ENCODE measurements at places on chromosomes 11 and 22. TPM values are rescaled to one million over a fixed set of nuclear protein-coding genes. Genes with fewer than 3 reads are reported as not detected.

DNA sequence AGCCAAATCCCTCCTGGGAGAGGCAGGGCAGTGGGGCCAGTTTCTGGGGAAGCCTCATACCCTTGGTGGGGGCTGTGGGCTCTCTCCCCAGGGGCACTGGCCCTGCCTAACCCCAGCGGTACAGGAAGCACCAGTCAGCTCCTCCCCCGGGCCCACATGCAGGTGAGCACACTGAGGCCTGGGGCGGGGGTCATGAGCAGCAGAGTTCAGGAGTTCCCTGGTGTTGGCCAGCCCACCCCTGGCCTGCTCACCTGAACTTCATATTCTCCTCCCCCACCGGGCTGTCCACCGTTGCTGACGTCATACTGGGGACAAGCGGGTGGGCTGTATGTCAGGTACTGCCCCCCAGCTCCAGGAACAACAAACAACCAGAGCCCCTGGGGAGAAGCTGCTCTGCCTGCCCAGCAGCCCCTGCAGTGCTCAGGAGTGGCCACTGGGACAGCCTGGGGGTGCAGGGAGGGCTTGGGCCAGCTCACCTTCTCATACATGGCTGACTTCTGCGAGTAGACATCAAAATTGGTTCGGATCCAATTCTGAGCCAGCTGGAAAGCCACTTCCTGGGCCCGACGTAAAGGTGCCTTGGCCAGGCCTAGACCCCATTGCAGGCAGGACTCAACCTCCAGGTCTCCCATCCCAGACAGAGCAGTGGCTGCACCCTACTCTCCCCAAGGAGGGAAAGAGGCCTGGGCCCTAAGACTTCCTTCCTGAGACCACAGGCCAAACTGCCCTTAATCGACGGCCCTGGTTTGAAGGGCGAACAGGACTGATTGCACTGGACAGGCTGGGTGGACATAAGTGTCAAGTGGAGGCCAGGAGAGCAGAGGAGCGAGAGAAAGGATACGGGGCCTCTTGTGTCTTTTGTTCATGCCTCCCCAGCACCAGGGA, 20.8 kb downstream of the TREH start:
- peaks cover 5% of the 10 kb centered on the region for H3K27me3 ChIP-seq
- H3K36me3 ChIP-seq, result no peaks in the 10 kb centered on the region
- H3K4me3 ChIP-seq, result no peak overlapping the region
- H3K27ac ChIP-seq, result peak overlapping the region; percentile 59

DNA sequence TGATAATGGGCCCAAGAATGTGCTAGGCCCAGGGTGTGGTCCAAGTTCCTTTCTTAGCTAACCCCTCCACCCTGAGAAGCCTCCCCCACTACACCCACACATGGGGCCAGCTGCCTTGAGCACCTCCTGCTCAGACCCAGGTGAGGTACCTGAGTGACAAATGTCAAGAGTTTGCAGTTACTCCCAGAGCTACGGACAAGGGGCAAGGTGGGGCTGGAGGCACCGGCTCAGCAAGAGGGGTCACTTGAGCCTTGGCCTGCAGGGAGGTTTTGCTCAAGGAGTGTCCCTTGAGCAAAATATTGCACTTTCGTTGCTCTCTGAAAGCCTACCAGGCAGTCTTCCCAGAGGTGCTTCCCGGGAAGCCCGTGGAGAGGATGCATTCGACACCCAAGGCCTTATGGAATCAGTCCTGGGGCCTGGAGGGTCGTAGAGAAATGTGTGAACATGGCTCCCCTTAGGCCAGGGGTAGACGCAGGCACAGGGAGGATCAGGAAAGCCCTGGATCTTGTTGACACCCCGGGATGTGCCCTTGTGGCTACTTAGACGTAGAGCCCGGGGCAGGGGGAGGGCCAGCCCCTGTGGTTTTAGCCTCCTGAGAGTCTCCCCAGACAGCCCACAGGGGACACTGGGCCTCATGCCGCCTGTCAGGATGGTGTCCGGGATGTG, 114.2 kb downstream of the KCNQ1 start:
- H3K4me1 ChIP-seq, result no peaks in the 10 kb centered on the region
- peak; percentile 32 for DNase-seq
- no peak overlapping the region for H3K4me3 ChIP-seq
- no peaks in the 10 kb centered on the region for H3K27me3 ChIP-seq
- no peak overlapping the region for H3K27ac ChIP-seq

GRCh38 chr11:116980136-116980793, 118.0 kb downstream of the SIK3 start:
- H3K27ac ChIP-seq, result peak overlapping the region; percentile 83
- H3K4me3 ChIP-seq, result no peak overlapping the region
- H3K4me1 ChIP-seq, result peaks cover 60% of the 10 kb centered on the region
- H3K36me3 ChIP-seq, result no peaks in the 10 kb centered on the region
- no peak for DNase-seq
- no peaks in the 10 kb centered on the region for H3K27me3 ChIP-seq

DNA sequence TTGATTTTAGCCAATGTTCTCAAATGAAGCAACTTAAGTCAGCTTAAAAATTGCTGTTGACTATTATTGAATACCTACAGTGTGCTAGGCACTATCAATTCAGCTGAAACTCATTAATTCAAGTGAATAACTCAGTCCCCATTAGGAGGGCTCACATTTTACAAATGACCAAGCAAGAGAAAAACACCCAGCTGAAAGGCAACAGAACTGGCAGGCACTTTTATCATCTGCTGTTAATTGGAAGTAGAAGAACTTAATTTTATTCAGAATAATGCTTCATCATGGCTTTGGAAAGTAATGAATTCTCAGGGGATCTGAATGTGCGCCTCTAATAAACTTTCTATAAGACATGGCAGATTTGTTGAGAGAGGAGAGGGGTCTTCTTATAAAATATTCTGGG, 1066.9 kb downstream of the DLG2 start:
- no peak overlapping the region for H3K27ac ChIP-seq
- no peaks in the 10 kb centered on the region for H3K27me3 ChIP-seq

DNA sequence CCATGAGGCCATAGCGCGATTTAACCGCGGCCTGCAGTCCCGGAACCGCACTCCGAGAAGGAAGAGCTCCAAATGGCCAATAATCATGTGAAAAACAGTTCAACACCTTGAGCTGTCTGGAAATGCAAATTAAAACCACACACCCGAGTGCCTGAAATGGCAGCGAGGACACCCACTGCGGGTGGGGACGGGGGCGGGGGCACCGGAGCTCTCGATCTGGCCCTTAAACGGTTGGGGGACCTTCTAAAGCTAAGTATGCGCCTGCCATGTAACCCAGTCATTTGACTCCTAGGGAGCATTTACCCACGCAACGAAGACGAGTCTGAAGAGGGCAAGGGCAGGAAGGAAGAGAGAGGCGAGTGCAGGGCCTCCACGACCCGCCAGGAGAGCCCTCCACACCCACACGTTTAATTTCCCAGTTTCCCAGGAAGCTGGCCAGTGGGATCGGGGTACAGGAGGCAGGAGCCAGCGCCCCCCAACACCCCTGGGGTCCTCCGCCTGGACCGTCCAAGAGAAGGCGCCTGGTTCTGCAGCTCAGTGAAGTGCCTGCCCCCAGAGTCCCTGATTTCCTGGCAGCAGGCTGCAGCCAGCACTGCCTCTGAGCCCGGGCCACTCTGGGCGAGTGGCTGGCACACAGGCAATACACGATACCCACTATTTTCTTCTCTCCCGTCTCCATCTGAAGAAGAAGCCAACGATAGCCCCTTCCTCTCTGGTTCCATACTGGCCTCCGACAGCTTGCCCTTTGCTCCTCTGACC, 1.7 kb downstream of the TTLL8 start:
- H3K4me1 ChIP-seq, result peaks cover 10% of the 10 kb centered on the region
- peaks cover 7% of the 10 kb centered on the region for H3K27me3 ChIP-seq
- no peak overlapping the region for H3K27ac ChIP-seq

- no peaks in the 10 kb centered on the region for H3K4me1 ChIP-seq
- no peak for DNase-seq
- H3K4me3 ChIP-seq, result no peak overlapping the region
- H3K36me3 ChIP-seq, result no peaks in the 10 kb centered on the region
These were observed 19.3 kb upstream of the CKAP5 start for GRCh38 chr11:46865340-46865739.

DNA sequence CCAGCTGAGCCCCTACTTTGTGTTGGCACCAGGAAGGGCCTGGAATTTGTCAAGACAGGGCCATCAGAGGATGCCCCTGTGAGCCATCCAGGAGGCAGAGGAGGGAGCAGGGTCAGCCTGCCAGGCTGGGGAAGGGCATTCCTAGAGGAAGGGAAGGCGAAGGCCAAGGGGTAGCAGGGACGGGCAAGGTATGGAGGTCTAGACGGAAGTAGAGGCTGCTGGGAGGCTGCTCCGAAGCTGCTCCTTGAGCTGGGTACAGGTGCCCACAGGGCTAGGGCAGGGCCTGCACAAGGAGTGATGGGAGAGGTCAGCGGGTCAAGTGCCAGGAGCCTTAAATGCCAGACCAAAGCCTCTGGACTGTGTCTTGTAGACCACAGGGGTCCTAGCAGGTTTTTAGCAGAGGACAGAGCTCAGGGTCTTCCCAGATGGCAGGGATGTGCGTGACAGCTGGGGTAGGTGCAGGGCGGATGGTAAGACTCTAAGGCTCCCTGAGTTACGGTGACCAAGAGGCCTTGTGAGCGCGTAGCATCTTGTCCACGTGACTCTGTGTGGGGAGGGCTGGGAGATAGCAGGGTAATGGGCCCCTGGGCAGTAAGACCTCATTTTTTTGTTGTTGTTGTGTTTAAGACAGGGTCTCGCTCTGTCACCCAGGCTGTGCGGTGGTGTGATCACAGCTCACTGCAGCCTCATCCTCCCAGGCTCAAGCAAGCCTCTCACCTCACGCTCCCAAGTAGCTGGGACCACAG, 31.7 kb upstream of the CSNK1E start:
- DNase-seq, result no peak
- H3K36me3 ChIP-seq, result peaks cover 8% of the 10 kb centered on the region
- peaks cover 25% of the 10 kb centered on the region for H3K27me3 ChIP-seq
- H3K4me3 ChIP-seq, result no peak overlapping the region
- H3K4me1 ChIP-seq, result no peaks in the 10 kb centered on the region

DNA sequence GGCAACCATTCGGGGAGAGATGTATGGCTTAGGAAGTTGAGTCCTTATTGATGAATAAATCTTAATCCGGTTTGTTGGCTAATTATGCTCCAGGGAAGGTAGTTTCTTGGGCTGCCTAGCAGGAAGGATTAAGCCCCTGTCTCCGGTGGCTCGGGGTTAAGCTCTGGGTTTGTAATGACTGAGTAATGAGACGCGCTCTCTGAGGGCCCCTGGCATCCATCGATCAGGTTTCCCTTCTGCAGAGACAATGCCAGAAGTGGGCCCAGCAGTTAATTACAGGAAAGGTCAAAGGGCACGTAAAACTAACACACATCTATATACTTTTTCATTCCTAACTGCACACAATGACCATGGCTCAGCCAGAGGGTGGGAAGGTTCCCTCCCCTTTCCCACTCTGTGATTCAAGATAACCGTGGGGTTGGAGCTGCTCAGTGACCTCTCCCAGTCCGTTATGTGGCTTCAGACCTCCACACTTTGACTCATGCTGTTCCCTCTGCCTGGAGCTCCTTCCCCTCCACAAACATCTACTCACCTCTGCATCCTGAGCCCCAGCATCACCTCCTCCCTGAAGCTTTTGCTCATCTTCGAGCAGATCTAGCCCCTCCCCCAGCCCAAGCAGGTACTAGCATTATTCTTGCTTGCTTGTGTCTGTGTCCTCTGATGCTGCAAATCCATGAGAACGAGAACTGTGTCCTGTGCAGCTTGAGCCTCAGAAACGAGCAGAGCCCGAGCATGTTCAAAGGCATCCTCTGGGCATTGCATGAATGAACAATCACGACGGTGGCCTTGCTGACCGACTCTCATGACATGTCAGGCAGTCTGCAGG, 16.6 kb downstream of the SCUBE1 start:
- no peak for DNase-seq
- H3K36me3 ChIP-seq, result no peaks in the 10 kb centered on the region
- no peak overlapping the region for H3K27ac ChIP-seq
- H3K4me1 ChIP-seq, result no peaks in the 10 kb centered on the region
- no peak overlapping the region for H3K4me3 ChIP-seq

ANO3 gene
- 0.67 TPM for total RNA-seq

SLC15A3 gene
- 96.4 TPM for total RNA-seq

SAA4 gene
- 3.7 TPM for total RNA-seq

MCAT gene
- total RNA-seq, result 15.0 TPM

KDM4D gene
- 0.35 TPM for total RNA-seq

TOMM22 gene
- 67.0 TPM for total RNA-seq
